ENCODE measurements at places on chromosomes 6 and 20.

DNA sequence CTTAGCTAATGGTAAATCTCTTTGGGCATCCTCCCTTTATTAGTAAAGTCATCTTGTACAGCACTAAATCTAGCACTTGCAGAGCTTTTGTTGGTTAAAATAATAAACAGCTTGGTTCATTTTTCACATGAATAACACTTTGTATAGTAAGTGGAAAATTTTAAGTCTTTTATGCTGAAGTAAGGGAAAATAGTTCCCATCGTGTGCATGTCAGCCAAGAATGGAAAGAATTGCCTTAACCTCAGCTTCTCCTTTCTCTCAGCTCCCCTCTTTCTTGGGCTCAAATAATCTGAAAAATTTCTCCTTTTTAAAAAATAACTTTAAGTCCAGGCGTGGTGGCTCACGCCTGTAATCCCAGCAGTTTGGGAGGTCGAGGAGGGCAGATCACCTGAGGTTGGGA is 16.6 kb downstream of the SNRPC start:
- no peak for ATAC-seq

DNA sequence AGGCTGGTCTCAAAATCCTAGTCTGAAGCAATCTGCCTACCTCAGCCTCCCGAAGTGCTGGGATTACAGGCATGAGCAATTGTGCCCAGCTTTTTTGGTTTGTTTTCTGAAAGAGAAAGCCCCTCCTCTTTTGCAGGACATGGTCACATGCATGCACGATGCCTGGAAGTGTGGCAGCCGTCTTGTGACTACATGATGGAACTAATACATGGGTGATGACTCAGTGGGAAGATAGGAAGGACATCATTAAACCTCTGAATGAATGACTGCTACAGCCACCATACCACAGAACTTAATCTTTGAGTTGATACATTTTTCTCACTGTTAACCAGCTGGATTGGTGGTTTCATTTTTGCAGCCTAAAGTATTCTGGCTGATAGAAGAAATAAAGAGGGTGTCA is 13.4 kb upstream of the CTNNBL1 start:
- no peak for ATAC-seq

GRCh38 chr20:2602746-2603145 is 49.7 kb upstream of the NOP56 start:
- no peak for ATAC-seq

DNA sequence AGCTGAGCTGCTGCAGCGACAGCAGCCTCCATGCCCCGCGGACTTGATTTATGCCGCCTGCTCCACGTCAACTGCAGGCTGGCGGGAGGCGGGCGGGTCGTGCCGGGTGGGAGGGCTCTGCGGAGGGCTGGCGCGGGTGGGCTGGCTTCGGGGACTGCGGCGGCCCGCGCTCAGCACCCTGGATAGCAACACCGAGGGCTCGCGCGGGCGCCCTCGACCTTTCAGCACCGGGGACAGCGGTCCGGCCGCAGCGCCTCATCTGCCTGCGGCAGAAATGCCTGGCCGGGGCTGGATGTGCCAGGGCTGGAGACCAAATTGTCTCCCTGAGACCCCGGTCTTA is 792 bp downstream of the SNAP25 start:
- ATAC-seq: peak; percentile 64

DNA sequence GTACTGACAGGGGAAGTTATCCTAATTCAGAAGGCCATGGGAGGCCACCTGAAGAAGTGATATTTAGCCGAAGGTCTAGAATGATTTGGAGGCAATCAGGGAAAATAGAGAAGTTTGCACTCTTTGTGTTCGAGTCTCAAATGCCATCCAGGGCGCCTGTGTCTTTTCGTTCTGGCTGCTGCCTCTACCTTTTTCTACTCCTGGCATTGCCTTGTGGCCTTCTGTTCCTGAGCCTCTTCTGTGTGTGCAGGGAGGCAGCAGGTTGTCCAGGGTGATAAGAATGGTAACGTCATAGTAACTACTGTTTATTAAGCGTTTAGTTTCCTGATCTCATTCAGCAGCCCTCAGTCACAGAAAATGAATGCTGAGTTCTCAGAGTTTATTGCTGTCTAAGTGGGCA is 252.1 kb downstream of the FARS2 start:
- no peak for ATAC-seq

GRCh38 chr6:89555031-89555430 is 83.5 kb downstream of the LYRM2 start:
- ATAC-seq: no peak

DNA sequence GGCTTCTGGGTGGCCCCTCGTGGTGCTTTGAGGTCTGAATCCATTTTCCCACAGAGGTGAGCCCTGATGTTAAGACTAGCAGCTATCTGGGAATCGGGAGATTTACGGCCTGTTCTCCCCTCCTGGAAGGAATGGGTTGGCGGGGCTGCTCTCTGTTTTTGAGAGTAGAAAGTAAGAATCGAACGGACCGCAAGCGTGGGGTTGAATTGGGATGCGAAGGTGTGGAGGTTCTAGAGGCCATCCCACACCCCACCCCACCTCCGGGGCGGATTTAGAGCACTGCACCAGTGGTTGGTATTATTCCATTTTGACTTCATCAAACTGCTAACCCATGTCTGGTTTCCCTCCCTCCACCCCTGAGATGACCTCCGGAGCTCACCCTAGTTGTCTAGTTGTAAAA is 11.5 kb downstream of the PYGB start:
- no peak for ATAC-seq

- ATAC-seq: no peak
Measured at GRCh38 chr6:42168650-42169049, 4.5 kb upstream of the GUCA1A start.

DNA sequence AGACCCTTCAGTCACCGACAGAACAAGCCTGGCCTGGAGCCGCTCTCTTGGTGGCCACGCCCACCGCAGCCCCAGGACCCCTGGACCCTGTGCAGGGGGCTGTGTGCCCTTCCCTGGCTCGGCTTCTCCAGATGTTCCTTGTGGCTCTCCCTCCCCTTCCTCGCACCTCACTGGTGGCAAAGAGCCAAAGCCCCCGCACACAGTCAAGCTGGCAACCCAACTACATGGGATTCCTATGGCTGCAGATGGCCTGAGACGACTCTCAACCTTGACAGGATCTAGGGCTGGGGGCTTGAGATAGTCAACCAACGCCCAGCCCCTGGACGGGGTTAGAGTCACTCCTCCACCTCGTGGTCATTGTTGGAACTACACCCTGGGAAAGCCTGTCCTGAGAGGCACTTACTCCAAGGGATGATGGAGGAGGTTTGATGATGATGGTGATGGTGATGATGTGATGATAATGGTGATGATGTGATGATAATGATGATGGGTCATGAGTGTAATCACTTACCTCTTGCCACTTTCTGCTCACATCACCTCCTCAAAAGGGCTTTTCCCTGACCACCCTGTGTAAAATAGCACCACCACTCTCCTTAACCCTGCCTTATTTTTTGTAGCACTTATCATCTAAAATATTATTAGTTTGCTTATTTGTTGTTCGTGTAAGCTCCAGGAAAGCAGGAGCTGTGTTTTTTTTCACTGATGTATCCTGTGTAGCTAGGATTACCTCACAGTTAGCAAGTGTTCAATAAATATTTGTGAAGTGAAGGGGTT is 278.4 kb downstream of the LRFN2 start:
- ATAC-seq: no peak

Measured in activated CD4-positive, CD25-positive, alpha-beta regulatory T cell treated with anti-CD3 and anti-CD28 coated beads, Interleukin-2, amount 50 U/mL, for 24 hours (primary cell).